ENCODE measurements at places on chromosomes 4 and X.

GRCh38 chrX:13717700-13718472, 16.5 kb downstream of the TRAPPC2 start:
- no peak for DNase-seq

DNA sequence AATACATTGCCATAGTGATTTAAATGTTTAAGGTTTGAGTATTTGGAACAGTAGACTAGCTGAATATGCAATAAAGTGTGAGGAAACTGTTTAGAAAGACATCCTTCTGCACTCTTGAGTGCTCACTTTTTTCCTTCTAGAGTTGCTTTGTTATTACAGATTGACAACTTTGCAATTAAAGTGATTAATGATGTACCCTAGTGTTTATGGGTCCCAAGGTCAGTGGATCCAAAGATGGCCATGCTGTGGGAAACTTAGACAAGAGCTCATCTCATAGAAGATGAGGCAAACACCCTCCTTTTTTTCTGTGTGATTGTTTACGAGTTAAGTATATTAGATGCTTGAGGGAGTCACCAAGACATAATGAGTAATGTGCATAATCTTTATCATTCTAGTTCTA, 118.8 kb downstream of the PDLIM5 start:
- no peak for DNase-seq

DNA sequence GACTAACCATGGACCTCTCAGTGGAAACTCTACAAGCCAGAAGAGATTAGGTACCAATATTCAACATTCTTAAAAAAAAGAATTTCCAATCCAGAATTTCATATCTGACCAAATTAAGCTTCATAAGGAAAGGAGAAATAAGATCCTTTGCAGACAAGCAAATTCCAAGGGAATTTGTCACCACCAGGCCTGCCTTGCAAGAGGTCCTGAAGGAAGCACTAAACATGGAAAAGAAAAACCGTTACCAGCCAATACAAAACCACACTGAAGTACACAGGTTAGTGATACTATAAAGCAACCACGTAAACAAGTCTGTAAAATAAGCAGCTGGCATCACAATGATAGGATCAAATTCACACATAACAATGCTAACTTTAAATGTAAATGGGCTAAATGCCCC, 156.6 kb downstream of the FAM13A start:
- no peak for DNase-seq

DNA sequence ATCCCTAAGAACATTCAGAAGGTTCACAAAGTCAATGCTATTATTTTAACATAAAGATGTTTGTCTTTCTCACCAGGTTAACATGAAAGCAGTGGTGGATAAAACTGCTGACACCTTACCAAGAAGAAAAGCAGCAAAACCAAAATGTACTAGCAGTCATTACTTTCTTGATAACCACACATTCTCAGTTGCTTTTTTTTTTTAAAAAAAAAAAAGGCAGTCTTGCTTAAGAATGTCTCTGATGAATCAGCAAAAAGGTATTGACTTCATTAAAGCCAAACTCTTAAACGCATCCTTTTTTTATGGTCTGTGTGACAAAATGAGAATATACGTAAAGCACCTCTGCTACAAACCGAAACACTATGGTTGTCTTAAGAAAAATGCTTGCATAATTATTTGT, 31.9 kb downstream of the CDKL2 start:
- peak; percentile 10 for DNase-seq

DNA sequence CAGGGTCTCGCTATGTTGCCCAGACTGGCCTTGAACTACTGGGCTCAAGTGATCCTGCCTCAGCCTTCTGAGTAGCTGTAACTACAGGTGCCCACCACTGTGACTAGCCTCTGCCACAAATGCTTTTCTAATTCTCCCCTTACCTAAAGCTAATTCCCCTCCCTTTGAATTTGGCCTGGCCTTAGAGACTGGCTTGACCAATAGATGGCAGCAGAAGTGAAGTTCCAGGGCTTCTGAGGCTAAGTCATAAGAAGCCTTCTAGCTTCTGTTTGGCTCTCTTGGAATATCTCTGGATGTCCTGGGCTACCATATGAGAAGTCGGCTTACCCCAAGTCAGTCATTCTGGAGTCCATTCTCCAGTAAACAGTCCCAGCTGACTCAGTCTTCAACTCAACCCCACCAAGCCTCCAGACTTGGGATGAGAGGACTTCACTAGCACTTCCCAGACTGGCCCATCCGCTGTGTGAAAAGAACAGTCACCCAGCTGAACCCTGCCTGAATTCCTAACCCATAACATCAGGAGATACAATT, 61.0 kb downstream of the HPRT1 start:
- peak; percentile 80 for DNase-seq

DNA sequence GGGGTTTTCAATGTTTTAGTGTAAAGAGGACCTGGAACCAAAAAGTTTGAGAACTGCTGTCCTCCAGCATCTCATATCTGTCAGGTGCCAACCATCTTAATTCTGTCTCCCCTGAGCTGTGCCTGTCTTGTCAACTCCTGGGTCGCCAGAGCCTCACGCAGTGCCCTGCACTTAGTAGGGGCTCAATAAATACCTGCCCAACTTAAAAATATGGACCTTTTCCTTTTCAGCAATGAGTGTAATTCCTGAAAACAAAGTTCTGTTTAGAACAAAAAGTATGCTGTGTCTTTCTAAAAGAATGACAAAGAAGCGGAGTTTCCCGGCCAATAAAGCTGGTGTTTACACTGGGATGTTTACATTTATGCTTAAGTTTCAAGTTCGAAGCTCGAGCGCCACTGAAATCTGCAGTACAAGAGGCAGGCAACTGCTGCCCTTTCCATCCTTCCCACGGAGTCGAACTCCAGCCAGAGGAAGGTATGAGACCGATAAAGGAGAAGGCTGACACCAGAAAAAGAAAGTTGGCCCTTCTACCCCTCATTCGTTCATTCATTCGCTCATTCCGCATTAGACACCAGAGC, 1.1 kb upstream of the HTATSF1 start:
- DNase-seq, result no peak

GRCh38 chrX:118225711-118226428, 109.3 kb upstream of the KLHL13 start:
- DNase-seq, result peak; percentile 16

GRCh38 chr4:173647902-173648301, 117.9 kb upstream of the HAND2 start:
- DNase-seq, result no peak

DNA sequence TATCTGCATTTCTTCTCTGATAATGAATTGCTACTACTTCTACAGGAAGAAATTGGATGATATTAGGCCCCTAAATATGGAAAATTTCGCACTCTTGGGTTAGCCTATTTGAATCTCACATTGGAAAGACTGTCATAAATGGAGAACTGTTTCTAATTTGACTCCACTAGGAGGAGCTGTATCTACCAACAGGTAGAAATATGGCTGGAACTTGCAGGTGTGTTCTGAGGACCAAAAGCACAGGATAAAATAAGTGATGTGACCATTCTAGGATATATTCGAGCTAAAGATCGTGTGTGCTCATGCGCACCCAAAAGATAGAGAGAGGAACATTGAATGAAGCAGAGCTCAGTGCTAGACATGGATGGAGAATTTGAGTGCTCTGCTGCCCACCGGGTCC, 4.8 kb upstream of the NKAP start:
- peak; percentile 13 for DNase-seq

DNA sequence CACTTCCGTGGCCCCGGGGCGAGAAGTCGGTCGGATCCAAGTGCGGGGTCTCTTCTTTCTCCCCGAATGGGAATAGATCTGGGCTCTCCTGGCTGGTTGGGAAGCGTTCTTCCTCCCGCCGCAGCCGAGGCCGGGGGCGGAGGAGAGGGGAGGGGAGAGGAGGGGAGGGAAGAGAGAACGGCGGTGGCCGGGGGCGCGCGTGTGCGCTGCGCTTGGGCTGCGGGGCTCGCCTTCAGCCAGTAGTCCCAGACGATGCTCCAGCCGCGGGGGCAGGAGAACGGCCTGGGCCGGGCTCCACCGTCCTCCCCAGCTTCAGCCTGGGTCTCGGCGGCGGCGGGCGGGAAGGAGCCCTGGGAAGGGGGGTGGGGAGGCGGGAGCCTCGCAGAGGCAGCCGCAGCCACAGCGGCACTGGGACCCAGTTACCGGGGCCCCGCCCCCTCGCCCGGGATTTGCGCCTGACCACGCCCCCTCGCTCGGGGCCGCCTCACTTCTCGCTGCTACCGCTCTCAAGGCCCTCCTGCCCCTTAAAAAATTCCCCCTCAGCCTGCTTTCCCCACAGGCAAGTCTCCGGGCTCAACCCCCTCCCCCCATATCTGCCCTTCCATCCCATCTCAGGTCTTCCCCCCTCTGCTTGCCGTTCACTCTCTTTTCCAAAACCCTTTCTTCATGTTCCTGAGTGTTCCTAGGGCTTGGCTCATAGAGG, at the start of gene FGD1:
Gene FGD1, minus strand, starts transcription at position 421 of the 703 bp plus-strand sequence. CDS start 802 bp downstream, outside the sequence.
- DNase-seq, result peak; percentile 79

All from GM23338 (cell line).